ENCODE measurements at places on chromosomes 13 and 19.

DNA sequence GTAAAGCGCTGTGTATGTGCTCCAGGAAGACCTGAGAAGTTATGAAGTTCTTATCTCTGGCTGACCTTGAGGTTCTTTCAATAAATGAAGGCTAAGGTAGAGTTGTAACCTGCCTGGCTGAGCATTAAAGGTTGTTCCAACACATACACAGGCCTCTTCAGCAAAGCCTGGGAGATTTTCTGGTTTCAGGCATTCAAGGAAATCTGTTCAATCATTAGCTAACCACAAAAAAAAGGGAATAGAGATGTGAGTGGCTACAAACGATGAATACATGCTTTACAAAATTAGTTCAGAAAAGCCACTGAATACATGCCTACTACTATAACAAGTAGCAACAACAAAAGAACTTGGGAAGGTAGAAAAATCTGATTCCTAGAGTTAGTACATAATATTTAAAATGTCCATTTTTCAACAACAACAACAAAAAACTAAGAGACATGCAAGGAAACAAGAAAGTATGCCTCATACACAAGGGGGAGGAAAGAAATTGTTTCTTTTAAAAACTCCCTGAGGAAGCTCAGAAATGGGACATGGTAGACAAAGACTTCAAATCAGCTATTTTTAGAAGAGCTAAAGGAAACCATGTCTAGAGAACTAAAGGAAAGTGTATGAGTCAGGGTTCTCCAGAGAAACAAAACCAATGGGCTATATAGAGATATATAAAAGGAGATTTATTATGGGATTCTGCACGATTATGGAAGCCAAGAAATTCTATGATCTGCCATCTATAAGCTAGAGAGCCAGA is 191.5 kb upstream of the IPO5 start:
- no peak for DNase-seq

GRCh38 chr19:10334588-10335351 is 1.4 kb upstream of the RAVER1 start:
- peak; percentile 97 for DNase-seq

- DNase-seq = peak; percentile 72
These were observed 5.5 kb downstream of the SACS start for GRCh38 chr13:23427881-23428528.

GRCh38 chr13:102441085-102441484 is 39.2 kb upstream of the FGF14 start:
- DNase-seq = no peak

- peak; percentile 1 for DNase-seq
These were observed 27.0 kb downstream of the TNFSF11 start for GRCh38 chr13:42600943-42601342.

- no peak for DNase-seq
These were observed 72.9 kb downstream of the FGF14 start for GRCh38 chr13:102328909-102329308.

- peak; percentile 74 for DNase-seq
These were observed 22.9 kb downstream of the PLEKHF1 start for GRCh38 chr19:29687897-29688728.

- DNase-seq = peak; percentile 39
These were observed 149.0 kb downstream of the LMO7 start for GRCh38 chr13:75785130-75785529.

DNA sequence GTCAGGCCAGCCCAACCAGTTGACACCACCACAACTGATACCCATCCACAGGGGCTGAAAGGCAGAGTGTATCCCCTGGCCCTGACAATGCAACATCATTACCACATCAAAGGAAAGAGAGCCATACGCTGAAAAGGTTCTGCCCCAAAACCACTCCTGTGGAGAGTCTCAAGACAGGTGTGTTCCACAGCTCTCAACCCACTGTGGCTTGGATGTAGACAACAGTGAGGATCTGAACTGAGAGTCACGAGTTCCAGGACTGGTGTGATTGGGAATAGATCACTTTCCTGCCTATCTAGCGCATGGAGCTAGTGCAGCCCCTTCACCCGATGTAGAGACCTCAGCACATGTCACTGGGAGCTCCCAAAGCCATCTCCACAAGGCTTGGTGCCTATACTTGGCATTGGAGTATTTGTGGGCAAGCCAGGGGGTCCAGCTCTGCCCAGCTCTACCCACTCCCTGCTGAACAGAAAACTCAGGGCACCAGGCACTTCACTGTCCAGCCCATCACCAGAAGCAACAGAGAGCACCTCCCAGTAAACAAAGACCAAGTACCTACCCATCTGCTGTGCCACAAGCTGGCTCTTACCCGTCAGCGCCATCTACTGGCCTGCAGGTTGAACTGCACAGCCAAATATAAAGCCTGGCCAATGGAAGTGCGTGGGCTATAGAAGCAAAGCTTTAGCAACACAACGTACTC is 579.5 kb downstream of the UQCRFS1 start:
- peak; percentile 60 for DNase-seq

- DNase-seq = no peak
These were observed at the start of gene ARHGAP35 for GRCh38 chr19:46860846-46861690. ARHGAP35 (plus strand) TSS chr19:46860997; CDS start chr19:46918676, 57,679 bp downstream.

- no peak for DNase-seq
These were observed 174.7 kb downstream of the GPC5 start for GRCh38 chr13:91572944-91573598.

Data from EH (cell line).